Stimulated activated effector memory CD8-positive, alpha-beta T cell treated with anti-CD3 and anti-CD28 coated beads, Interleukin-12 subunit alpha, Interleukin-12 subunit beta, amount 100 ng/mL, for 72 hours (primary cell): ENCODE measurements at places on chromosomes 4 and X.

DNA sequence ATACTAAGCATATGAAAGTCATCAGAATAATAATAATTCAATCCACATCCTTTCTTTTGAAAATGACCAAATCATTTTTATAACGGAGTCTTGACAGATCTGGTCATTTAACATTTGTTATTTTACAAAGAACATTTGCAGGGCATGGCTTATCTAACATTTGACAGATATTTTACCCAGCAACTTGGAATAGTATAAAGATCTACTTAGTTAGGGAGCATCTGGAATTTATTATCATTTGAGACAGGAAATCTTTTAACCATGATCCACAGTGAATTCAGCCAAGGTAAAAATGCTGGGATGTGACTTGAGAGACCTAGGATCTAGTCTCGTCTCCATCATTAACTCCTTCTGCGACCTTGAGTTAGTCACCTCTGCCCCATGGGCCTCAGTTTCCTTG, 22.4 kb downstream of the STARD8 start:
- DNase-seq, result no peak

GRCh38 chr4:164575861-164576260, 178.1 kb upstream of the SMIM31 start:
- DNase-seq, result no peak

- no peak for DNase-seq
These were observed 23.9 kb downstream of the ACSL4 start for GRCh38 chrX:109709129-109709631.

- DNase-seq, result no peak
These were observed 20.0 kb upstream of the CAMK2D start for GRCh38 chr4:113781439-113782040.

DNA sequence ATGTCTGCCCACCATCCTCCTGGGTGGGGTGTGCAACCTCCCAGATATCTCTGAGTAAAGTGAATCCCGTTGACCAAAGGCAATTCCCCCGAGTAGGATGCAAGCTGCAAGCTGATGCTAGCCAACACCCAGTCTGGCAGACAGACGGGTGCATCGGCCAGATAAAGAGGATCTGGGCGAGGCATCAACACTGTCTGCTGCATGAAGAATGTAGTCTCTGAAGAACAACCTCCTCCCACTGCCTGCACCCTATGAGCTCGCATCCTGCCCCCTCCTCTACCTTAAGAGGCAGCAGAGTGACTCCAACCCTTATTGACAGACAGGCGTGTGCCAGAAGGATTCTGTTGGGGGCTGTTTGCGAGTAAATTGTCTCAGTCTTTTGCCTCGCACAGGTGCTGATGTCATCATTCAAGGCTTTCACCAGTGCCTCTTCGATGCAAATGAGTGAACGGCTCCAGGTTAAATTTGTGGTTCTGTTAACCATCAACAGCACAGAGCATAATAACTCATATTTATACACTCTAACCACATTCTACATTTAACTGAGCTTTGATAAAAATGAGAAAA, 546.9 kb downstream of the BCOR start:
- DNase-seq, result no peak

GRCh38 chrX:97294041-97294440, 410.3 kb downstream of the RPA4 start:
- DNase-seq, result no peak

DNA sequence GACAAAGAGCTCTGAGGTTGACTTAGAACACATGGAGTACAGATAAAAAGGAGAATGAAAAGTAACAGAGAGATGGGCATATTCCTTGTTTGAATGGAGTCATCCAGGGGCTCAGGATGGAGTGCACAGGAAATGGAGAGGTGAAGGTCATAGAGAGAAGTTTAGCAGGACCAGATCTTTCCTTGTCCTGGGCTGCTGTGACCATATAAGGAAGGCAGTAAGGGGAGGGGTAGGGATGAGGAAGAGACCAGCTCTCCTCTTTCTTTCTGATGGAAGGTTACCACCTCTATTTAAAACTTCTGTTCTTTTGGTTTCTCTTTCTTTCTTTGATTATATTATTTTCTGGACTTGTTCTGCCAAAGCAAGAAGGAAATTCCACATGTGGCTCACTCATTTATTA, 27.0 kb downstream of the AR start:
- no peak for DNase-seq

- DNase-seq, result no peak
These were observed 3.2 kb upstream of the RIPPLY1 start for GRCh38 chrX:106906361-106906760.
